Activated CD4-positive, alpha-beta T cell treated with anti-CD3 and anti-CD28 coated beads, Interleukin-2, amount 10 ng/mL, durations not matched to agents 7 days and 5 days (primary cell): ENCODE measurements at places on chromosomes 1 and 21.
A peak's percentile ranks its signal among the peaks of the same experiment; 100 is the strongest.

GRCh38 chr1:165129568-165130164 lies 226.8 kb downstream of the LMX1A start:
- DNase-seq: peak; percentile 51

DNA sequence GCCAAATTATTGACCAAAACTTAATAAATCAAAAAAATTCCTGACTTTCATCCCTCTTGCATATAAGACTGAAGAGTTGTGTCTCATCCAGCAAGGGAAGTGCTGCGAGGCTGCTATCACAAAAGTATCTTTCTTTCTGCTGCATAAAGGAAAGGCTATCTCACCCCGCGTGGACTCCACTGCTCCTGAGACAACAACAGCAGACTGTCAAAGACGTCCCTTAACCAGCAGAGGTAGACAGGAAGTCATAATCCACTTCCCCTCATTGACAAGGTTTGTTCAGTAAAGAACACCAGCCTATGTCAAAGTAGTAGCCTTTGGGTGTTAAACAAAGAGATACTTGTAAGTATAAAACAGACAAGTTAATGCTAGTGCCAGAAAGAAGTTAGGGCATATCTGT lies 29.4 kb downstream of the VPS26C start:
- DNase-seq: peak; percentile 30

DNA sequence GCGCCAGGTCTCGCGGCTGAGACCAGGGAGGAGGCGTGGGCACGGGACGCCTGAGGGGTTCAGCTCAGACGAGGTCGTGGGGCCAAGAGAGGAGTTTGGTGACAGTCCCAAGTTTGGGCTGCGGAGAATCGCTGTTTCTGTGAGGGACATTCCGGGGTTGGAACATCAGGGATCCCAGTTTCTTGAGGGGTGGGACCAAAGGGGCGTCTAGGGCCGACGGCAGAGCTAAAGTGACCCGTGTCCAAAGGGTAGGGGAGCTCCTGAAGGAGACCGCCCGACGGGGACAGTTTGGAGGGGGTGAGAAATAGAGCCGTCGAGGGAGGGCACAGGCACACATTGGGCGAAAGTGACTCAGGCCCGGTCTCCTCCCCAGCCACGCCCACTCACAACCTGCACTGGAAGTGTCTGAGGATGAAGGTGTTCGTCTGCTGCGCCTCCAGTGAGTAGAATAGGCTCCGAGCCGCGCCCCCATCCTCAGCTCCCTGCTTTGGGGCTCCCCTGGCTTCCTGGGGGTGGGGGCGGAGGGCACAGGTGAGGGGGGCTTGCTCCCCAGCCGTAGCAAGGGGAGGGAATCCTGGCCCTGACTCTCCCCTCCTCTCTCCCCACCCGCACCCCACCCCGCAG lies 7.0 kb downstream of the EFNA3 start:
- DNase-seq: peak; percentile 74

- no peak for DNase-seq
Observed at GRCh38 chr1:67684526-67685066, 405 bp upstream of the GADD45A start.

DNA sequence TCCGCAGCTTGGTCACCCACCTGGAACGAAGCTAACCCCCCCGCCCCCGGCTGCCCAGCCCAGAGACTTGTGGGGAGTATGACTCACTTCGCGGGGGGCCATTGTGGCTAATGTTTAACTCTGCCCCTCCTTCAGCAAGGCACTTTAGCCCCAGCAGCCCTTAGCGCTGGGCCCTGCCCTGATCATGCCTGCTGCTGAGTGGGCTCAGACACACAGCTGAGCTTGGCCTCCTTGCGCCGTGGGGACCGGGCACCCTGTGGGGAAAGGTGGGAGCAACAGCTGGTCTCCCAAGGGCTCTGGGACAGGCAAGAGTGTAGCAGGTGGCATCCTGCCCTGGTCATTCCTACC lies 6.3 kb upstream of the LAD1 start:
- DNase-seq: no peak

DNA sequence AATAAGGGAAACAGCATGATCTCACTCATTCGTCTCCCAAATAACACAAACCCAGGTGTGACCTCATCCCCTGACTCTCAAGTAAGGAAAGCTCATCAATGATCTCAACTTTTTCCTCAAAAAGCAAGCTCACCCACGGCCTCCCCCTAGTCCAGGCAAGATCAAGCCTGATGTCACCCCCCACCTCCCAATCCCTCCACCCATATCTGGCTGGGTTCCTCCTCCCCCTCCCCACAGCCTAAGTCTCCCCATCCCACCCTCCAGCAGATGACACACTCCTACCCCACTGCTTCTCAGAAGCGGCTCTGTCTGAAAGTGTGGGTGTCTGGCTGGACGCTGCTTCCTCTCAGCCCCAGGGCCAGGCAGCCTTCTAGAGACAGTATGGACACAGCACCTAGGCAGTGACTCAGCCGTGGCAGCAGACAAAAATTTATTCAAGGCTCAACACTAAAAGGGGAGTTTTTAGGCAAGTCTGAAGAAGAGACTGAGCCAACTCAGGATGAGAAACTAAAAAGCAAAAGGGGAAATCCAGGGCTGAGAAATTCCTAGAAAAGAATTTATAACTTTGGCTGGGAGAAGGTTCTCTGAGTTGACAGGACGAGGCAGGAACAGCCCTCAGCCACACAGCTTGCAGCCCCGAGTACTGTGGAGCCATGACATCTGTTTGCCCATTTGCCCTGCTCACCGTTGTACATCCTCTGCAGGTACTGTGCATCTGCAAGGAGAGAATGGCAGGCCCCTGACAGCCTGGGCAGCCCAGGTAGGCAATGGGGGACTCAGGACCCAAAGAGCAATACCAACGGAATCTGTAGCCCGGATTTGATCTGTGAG lies 81.6 kb upstream of the LRRC8D start:
- DNase-seq: no peak

GRCh38 chr1:241250465-241250864 lies 106.5 kb downstream of the RGS7 start:
- DNase-seq: no peak

DNA sequence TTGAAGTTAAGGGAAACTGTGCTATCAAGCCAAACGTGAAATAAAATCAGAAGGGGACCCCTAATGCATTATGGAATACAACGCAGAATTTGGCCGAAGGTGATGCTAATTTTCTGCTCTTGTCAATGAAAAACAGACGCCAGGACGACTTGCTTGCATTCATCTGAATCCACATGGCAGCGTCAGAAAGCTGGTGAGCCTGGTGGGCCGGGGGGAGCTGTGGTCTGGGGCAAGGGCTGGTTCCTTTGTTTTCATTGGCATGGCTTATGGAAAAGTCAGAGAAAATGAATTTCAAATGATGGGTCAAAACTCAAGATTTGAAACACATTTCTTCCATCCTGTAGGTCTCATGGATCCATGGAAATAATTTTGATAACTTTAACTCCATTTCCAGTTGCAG lies 86.4 kb upstream of the RUNX1 start:
- DNase-seq: no peak

DNA sequence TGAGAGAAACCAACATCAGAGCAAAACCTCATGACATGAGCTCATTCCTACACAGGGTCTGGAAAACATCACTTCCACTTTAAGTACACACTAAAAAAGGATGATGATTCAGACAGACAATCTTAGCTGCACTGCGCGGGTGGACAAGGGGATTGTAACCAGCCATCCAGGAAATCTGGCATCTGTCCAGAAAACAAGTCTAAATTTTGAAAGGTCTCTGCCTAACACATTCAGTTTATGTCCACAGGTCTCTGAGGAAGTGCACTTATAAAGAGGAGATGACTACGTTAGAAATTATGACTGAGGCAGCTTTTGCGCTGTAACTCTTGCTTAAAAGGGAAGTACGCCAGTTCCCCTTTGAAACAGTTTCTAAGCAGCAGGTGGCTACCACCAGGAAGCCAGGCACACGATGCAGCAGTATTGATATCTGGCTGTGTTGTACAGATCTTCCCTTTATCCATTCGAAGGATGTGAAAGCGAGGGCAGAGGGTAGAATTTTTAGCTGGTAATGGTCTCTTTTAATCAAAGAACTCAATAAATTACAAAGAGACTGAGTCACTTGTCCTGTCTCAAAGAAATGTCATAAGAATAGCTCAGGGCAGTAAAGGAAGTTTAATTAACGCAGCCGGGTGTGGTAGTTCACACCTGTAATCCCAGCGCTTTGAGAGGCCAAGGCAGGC lies 128.0 kb downstream of the SETD4 start:
- peak; percentile 16 for DNase-seq

GRCh38 chr1:211013346-211014240 lies 120.4 kb downstream of the KCNH1 start:
- DNase-seq: no peak

- DNase-seq: no peak
Observed at GRCh38 chr1:87834941-87835340, 506.3 kb downstream of the LMO4 start.

- DNase-seq: no peak
Observed at GRCh38 chr1:49102752-49103151, 326.1 kb upstream of the BEND5 start.

DNA sequence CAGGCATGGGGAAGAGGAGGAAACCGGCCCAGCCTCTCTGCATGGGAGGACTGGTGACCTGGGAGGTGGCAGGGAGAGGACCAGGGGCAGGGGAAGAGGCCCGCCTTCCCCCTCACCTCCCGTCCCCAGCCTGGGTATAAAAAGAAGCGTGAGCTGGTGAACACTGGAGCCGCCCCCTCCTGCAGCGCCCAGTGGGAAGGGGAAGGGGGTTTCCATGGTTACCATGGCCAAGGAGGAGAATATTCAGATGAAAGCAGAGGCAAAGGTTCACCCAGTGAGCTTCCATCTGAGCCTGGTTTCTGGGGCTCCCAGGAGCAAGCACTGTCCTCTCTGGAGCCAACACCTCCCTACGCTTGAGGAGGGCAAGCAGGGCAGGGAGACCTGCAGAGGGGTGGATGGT lies 54.9 kb downstream of the ACOT7 start:
- DNase-seq: no peak

DNA sequence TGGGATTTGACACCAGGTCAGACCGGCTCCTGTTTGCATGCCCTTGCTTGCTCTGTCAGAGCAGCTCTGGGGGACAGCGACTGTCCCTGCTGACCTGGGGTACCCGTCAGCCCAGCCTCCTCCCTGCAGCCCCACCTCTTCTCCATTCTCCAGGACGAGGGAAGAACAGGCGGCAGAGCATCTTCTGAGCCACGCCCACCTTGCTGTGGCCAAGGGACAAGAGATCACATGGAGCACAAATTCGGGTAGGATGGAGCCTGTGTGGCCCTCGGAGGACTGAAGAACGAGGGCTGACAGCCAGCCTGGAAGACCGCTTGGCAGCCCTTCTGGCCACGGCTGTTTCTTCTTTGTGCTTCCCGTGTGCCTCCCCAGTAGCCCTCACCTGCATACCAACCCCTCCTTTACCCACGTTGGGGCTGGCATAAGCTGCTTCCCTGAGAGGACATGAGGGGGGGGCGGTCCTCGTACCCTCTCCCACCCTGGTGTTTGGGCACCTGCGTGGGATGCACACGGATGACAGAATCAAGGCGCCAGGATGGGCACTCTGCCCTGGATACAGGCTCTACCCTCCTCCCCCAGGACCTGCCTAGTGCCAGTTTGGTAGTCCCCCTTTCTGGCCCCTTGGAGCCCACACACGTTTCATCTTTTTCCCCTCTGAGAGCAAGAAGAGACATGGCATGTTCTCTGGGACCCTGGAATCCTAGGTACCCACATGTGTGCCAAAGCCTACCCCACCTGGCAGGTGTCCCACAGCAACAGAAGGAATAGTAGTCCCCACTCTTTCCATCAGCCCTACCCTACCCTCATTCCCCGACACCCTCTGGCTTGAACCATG lies 26.9 kb downstream of the CDK18 start:
- DNase-seq: no peak

GRCh38 chr1:181685211-181685610 lies 201.9 kb downstream of the CACNA1E start:
- DNase-seq: no peak

DNA sequence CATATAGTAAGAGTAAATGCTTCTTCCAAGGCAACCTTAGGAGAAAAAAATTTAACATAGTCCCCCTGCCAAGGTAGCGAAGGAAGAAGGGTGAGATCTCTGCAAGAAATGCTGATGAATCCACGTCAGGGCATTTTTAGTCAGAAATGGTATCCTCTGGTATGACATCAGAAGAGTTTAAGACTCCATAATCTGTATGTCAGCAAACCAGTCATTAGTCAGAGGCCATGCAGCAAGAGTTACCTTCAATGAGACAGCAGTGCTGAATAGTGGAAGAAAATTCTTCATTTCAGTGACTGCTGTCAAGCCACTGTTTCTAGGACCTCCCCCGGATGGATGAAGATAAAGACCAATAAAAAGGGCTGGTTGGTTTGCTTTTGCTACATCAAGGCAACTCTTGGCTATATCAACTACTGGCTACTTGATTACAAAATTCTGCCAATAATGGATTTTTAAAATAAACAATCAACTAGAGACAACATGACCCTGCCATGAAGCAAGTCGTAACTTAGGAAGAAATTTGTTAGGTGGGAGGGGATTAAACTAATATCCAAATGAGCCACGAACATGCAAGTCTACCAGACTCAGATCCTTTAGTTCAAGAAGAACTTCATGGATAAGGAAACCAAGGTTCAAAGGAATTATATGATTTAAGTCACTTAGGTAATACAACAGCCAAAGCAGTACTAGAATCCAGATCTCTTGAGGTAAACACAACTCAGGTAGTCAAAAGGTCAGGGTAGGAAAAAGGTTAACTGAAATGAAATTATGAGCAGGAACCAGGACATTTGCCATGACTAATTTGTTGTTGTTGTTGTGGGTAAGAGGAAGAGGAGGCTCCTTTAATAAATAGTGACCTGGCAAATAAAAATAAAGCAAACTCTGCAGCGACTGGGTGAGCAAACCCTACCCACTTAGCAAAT lies 25.6 kb upstream of the GUCA2A start:
- no peak for DNase-seq

DNA sequence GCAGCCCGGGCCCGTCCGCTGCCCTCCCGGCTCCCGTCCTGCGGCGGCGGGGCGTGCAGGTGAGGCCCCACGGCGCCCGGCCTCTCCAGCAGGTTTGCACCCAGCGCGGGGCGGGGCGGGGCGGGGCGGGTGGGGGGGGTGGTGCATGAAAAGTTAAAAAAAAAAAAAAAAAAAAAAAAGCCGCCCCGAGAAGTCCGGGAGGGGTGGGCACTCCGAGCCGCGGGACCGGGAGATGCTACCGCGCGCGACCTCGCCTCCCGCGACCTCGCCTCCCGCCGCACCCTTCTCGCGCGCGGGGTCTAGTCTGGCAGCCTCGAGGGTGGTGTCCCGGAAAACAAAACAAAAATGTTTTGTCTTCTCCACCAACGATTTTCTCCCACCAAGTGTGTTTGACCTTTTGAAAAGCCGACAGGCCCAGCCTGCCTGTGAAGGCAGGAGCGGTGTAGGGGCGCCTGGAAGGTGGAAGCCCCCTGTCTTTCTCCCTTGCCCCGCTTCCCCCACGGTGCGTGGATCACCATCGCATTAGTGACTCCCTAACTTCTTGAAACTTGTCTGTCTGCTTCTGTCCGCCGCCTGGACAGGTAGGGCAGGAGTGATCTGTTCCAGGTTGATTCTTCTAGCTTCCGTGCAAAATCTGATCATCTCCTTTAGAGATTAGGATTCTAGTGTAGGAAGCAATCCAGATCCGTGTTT lies 569 bp downstream of the RCAN3 start:
- peak; percentile 55 for DNase-seq

- no peak for DNase-seq
Observed at GRCh38 chr1:35605867-35606182, 32.7 kb downstream of the TFAP2E start.
